ENCODE measurements at places on chromosomes 6 and 20.
A peak's percentile ranks its signal among the peaks of the same experiment; 100 is the strongest.

DNA sequence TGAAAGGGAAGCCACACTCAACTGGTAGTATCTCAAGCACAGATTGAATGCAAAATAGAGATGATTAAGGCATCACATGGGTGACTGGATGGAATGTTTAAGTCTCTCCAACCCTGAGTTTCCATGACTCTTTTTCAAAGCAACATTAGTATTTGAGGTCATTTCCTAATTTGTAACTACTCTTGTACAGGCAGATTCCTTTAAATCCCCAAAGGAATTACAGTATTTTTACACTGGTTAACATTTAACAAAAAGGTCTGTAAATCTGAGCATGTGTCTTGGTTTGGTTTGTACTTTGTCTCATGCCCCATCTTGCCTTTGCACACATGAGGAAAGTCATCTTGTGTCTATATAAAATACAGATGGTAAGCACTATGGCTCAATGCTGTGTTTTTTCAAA is 15.1 kb downstream of the RMND1 start:
- DNase-seq: no peak

- no peak for DNase-seq
Measured at GRCh38 chr6:152669895-152670294, 27.8 kb upstream of the MYCT1 start.

DNA sequence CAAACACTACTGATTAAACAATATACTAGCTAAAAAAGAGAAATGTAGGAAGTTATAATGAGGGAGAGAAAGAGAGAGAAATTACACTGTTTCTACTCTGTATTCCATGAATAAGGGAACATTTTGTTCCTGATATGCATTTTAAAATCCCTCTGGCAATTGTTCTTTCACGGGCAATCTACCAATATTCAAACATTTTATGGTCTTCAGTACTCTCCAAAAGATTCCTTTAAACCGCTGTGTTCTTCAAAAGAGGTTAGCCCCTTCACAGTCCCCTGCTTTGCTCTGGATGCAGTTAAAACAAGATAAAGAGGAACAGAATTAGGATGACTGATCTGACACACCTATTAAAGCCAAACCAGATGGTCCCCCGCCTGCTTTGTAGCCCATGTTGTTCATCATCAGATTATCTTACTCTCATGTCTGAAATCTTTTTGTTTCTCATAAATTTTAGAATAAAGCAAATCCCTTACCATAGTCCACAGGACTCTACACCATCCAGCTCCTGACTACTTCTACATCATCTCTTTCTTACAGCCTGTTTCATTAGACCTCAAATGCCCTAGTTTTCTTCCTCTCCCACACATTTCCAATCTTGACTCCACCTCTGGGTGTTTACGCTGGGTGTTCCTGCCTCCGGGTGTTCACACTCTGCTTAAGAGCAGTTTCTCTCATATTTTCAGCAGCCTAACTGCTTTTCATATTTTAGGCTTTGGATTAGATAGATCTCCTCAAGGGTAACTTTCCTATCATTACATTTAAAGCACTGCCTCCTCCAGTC is 399.7 kb downstream of the COL12A1 start:
- no peak for DNase-seq

DNA sequence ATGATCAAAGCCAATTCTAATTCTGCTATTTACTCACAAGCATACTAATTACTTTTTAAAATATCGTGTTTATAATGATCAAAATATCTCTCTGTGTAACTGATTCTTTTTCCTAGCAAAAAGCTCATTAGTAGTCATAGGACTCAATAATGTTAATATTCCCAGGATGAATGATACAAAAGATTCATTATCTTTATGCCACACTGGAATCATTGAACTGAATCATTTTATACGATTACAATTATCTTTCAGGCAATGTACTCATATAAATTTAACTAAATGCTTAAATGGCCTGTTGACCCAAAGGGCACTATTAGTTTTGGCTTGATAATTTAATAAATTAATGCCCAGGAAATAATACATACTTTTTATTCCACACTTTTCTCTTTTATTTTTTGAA is 96.3 kb downstream of the EYS start:
- no peak for DNase-seq

DNA sequence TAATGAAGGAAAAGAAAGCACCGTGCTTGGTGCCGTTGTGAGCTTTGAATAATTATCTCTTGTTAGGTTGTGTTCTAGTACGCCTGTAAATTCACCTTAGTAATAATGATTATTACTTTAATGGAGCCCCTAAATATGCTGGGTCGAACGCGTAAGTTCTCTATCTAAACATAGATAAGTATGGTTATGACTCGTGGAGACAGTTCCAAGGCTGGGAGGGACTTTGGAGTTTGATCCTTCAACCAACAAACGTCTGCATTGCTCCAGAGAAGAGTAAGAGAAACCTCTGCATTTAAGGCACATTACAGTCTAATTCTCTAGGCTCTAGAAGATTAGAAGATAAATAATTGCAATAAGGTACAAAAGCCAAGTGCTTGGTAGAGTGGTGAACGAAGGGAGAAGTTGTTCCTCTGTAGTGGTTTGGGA is 514 bp downstream of the ACOT13 start:
- no peak for DNase-seq

GRCh38 chr6:73081955-73082354 is 143.3 kb downstream of the KHDC1L start:
- DNase-seq: no peak

- DNase-seq: no peak
Measured at GRCh38 chr20:40925829-40926510, 102.7 kb upstream of the TOP1 start.

DNA sequence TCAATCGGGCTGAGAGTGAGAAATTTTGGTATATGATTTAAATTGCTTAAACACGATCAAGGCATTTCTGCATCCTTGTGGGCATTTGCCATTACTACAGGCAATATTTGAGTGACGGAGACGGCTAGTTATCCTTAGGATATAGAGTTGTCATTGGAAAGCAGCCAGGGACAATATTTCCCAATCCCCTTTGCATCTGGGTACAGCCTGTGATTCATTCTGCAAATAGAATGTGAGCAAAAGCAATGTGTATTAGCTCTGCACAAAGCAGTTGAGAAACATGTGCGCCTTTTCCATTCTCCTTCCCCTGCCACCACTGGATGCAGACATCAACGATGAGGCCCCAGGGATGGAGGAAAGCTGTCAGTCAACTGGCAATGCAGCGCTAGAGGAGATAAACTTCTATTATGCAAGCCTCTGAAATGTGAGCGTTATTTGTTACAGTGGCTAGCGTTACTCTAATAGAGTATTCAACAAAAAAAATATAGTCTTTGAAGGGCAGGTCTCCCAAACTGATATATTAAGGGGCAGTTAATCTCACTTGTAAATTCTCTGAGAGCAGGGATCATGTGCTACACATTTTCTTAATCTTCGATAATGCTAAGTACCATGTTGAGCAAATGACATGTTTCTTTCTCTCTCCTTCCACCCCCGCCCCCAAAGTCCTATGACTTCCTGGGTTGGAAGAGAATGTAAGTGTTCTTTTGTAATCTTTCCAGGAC is 37.1 kb upstream of the NCOA3 start:
- DNase-seq: no peak

DNA sequence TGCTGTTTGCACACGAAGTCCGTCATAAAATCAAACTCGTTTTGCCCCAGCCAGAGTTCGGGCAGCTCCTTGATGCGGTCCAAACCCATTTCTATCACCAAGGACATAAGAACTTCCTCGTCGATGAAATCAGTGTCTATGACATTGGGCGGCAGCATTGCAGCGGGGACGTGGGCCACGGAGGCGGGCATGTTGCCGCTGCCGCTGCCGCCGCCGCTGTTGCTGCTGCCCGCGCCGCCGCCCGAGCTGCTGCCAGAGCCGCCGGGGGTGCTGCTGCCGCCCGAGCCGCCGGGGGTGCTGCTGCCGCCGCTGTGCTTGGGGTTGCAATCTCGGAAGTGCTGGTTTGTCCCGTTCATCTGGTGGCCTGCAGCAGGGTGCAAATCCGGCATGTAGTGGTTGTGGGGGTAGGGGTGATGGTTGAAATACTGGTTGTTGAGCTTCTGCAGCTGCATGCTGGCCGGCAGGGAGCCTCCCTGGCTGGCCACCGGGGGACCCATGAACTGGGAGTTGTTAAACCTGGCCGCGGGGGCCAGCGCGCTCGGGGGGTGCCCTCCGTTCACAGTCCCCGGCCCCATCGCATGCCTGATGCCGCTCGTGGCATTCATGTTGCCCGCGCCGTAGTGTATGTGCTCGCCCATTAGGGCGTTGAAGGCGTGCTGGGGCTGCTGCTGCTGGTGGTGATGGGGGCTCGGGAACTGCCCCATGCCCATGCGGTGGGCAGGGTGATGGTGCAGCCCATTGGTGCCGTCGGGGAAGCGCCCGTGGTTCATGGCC is 1.1 kb downstream of the CITED2 start:
- DNase-seq: peak; percentile 83

- DNase-seq: no peak
Measured at GRCh38 chr6:147257760-147258159, 53.5 kb downstream of the STXBP5 start.

DNA sequence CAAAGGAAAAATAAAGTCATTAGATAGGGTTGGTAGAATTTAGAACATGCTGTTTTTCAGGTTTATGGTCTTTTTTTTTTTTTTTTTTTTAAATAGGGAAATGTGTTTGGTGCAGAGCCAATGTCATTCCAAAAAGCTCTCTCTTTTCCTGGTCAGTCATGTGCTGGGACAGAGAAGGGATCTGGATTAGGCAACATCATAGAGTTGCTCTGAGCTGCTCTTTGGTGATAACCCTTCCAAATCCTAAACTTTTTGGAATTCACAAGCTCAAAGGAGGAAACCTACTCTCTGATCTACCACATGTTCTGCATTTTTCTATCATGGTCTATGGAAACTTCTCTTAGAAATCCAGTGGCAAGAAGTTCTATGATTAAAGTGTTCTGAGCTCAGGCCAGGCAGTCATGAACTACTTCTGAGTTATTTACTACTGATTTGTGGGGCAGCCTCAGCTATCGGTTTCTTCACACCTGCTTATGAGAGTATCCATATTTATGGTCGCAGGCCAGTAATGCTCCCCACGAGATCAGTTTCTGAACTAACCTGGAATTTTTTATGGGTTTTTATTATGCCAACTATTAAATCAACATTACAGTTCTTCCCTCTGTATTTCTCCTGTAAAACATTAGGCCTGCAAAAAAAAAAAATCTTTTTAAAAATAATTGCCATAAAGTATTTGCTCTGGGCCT is 4.8 kb downstream of the EDN1 start:
- no peak for DNase-seq

GRCh38 chr20:47576516-47577033 is 74.9 kb downstream of the NCOA3 start:
- DNase-seq: no peak

GRCh38 chr6:45991189-45991588 is 24.5 kb downstream of the CLIC5 start:
- no peak for DNase-seq

DNA sequence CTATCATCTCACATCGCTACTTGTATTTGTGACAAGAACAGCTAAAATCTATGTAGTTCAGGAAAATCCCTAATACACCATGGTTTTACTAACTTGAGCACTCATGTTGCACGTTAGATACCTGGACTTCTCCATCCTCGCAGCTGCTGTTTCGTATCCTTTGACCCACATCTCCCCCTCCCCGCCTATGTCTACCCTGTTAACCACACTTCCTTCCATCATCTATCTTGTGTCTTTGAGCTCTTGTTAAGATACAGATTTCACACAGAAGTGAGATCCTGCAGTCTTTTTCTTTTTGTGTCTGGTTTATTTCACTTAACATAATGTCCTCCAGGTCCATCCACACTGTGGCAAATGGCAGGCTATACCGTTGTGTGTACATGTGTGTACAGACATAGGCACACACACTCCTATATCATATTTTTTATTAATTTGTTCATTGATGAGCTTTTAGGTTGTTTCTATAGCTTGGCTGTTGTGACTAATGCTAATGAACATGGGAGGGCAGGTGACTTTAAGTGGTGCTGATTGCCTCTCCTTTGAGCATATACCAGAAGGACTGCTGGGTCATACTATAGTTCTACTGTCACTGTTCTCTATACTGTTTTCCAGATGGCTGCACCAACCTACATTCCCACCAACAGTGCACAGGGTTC is 117.8 kb downstream of the WDR27 start:
- DNase-seq: no peak

DNA sequence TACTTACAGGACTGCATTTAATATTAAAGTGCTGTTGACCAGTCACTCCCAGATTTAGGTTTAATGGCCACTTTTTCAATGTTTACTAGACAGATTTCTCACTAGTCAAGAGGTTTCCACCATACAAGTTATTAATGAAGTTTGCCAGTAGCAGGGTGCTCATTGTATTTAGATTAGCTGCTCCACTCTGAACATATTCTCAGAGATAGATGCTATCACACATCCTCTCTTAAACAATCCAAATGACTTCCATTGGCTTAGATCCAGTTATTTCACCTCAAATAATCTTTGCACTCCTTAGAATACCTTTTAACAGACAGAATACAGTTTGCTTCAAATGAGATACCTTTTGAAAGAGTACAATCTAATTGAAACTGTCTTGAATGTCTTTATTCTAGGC is 276.1 kb downstream of the HDGFL1 start:
- no peak for DNase-seq

DNA sequence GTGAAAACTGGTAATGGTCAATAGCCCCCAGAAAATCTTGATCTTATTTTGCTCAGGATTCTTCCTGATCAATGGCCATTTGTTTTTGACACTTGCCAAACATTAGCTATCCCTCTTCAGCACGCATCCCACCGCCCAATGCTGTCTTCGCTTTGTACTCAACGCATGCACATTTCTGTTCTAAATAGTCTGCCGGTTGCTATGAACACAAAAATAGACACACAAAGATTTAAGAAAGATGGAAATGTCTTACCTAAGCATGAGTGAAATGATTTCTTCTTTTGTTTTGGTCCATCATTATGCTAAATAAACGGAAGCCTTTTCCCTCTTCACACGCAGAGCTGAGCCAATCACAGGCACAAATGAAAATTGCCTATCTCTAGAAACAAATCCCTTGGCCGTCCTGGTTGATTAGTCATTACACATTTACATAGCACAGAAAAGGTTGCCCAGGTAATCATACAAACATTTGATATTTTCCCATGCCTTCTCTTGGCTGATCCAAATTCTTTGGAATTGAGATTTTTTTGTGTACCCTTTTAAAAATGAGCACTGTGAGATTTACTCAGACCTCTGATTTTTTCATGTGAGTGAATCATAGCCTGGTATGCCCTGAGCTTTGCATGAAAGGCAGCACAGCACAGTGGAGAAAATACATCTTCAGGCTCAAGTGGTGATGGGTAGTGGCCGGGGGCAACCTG is 70.5 kb upstream of the FAM184A start:
- DNase-seq: no peak
